Calu3 (cell line): ENCODE measurements at places on chromosomes 2 and 18.

- DNase-seq, result peak; percentile 7
Observed at GRCh38 chr2:69046221-69046662, 33.3 kb downstream of the ANTXR1 start.

DNA sequence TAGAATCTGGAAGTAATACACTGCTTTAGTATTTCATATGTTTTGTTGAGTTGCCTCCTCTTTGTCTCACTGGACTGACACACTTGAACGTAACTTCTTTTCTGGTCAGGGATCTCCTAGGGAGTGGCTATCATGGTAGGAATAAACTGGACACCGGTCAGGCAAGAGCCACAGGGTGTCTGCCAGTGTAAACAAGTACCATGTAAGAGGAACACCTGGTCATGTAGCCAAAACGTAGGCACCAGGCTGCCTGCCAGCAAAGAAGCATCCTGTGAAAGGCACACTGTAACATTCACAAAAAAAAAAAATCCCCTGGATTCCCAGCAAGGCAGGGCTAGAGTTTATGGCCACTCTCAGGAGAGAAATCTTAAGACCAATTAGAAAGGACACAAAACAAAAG is 372.8 kb upstream of the RND3 start:
- DNase-seq, result no peak

DNA sequence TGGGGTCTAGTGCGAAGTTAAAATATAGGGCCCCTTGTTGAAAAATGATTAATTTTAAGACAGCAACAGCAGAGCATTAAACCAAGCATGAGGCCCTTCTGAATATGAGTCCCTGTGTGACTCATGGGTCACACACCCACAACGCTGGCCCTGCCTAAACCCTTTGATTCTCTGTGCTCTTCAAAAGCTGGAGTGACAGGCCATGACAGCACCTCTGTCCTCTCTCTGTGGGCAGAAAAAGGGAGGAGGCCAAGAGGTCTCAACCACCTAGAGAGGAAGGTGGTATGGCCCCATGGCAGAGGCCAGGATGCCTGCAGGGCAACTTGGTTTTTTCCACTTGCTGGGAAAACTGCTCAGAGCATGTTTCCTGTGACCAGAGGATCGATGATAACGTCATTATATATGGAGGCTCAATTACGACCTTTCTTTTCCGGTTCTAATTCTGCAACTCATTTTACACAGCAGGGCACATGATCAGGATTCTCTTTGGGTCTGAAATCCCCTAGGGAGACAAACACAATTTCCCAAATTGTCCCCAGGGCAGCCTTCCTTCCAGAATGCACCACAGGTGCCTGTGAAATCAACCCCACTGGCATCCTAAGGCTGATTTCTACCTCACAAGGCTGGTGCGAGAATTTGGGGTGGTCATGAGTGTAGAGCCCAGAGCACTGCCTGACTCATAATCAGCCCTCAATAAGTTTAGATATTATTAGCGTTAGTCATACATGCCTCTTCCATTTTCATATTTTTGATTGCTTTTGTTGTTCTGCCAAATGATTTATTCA is 102.0 kb upstream of the PPP1CB start:
- peak; percentile 56 for DNase-seq

GRCh38 chr18:40866968-40867367 is 1088.1 kb upstream of the PIK3C3 start:
- DNase-seq, result no peak

GRCh38 chr2:197626965-197627625 is 48.3 kb downstream of the RFTN2 start:
- DNase-seq, result no peak

DNA sequence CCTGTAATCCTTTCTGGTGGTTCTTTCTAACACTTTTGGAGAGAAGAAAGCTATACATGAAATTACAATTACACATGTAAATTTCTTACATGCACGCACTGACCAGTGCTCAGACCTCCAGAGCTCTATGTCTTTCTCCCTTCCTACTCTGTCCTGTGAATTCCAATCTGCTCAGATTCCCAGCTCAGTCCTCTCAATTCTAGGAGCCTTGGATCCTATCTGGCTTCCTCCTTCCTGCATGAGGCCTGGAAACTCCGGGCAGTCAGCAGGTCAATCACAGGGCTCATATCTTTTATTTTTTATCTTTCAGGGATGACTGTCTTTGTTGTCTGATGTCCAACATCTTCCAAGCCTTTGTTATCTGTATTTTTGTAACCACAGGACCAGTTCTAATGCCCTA is 56.0 kb downstream of the NEURL3 start:
- no peak for DNase-seq

GRCh38 chr2:162126111-162126519 is 25.9 kb downstream of the GCG start:
- DNase-seq, result no peak

DNA sequence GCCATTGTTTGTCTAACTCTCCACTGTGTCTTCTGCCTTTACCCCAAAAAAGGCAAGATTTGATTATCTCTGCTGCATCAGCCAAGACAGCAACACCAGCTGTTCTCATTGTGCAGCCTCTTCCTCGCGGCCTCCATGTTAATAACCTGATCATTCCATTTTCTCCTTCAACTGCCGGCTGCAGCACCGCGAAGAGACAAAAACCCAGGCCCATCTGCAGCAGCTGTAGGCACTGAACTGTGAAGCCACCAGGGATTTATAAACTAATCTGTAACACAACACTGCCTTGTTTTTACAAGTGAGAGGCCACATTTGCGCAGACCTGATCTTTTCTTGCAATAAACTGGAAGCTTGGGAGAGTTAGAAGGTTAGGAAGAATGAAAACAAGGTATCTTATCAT is 147.8 kb downstream of the SATB2 start:
- no peak for DNase-seq

DNA sequence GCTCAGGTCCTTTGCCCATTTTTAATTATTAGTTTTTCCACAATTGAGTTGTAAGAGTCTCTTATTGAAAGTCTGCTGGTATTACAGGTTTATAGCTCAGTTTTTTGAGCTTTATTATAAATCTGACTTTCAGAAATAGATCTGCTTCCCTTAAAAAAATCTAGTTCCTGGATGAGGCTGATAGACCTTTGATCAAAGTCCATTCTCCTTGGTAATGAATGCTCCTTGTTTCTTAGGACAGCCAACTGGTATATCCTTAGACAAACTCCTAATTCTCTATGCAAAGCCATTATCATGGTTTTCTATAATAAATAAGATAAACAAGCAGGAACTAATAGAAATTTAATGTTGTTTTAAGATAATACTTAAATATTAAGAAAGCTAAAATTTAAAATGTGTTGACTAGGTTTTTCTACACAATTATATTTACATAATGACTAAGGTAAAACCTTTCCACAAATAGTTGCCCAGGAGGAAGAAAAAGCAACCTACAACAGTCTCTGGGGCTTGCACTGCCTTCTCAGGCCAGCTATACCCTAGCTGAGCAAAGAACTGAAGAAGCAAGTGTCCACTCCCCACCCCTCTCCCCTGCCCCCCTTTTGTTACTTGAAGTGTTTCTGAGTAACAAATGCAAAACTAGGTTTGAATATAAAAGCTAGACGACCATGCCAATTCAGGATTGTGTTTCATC is 16.9 kb downstream of the NT5DC4 start:
- DNase-seq, result no peak

GRCh38 chr2:26578581-26578980 is 62.6 kb downstream of the CIB4 start:
- DNase-seq, result no peak

DNA sequence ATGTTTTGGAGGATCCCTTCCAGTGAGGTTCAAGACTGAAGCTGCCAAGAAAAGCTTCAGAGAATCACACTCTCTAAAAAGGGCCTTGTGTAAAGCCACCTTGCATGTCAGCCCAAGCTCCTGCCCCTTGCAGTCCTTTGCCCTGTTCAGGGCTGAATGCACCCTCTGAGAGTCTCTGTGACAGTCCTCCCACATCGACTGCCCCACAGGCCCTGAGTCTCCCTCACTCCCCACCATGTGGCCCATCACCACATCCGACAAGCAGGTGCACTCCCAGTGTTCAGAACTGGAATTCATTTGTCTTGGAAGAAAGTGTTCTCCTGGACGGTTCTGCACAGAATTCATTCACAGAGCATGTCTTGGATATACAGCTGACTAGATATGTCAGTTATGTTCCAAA is 31.0 kb downstream of the BCL11A start:
- DNase-seq, result no peak

GRCh38 chr2:80365762-80366161 is 61.2 kb upstream of the LRRTM1 start:
- DNase-seq, result no peak

DNA sequence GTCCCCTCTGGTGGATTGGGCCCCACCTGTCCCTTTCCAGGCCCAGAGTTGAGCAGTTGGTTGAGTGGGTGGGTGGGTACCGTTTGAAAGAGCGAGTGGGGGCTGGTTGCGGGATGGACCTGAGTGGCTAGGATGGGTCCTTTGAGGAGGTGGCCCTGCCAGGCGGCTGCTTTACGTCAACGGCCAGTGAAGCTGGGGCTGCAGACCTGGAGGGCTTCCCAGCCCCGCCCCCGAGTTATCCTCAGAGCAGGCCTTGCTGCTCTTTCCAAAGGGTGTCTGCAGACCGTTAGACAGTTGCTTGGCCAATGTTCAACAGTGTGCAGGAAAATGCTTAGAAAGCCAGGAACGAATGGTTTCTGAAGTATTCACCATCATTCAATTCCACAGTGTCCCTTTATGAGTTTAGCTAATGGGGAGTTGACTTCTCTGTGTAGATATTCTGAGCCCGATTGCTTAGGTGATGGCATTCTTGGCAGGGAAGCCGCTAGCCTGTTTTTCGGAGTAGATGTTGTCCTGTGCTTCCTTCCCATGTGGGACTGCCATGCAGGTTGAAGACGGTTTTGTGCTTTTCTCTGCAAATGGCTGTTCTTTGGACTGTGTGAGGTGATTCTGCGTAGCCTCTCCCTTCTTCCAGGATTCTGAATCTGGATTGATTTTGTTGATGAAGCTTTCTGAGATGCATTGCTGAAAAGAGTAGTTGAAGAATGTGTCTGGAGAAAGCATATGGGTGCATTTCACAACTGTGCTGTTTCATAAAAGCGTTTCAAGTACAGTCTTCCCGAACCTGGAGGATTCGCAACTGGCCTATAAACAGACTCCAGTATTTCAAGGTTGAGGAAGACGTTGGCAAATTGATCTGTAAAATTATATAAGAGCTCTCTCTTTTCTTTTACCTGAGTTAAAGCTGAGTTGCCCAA is 45.8 kb downstream of the LDLRAD4 start:
- DNase-seq, result no peak

DNA sequence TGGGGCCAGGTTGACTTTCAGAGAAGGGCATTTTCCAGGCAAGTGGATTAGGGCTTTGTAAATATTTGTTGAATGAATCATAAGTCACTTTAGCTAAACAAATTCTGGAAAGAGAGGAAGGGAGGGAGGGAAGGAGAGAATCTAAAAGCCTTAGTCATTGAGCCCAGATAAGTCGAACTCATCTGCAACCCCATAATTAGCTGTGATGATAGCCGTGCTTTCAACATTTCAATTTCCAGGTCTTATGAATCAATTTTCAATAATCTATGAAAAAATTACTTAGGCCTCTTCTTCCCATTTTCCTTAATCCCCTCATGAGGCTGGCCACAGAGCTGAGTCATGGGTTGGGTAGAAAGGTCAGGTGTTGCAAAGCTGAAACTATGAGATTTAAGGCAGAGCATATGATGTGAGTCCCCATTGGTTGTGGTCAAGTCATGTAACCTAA is 111.9 kb upstream of the MAPRE2 start:
- peak; percentile 25 for DNase-seq

DNA sequence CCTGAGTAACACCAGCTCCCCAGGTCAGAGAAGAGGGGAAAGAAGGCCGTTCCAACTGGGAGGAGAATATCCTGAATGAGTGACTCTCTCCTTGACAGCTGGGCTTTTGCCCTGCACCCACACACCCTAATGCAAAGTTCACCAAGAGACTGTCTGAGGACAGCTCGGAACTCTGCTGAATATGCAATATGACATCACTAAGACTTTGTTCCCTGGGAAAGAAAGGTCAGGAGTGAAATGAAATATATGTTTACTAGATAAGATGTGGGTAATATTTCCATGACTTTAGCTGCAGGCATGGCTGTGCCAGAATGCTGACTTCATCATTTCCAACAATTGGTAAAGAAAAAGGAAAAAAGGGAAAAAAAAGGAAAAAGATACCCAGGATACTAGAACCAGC is 488.2 kb upstream of the RAB6C start:
- no peak for DNase-seq

- DNase-seq, result no peak
Observed at GRCh38 chr2:160842286-160842685, 317.9 kb upstream of the TANK start.

DNA sequence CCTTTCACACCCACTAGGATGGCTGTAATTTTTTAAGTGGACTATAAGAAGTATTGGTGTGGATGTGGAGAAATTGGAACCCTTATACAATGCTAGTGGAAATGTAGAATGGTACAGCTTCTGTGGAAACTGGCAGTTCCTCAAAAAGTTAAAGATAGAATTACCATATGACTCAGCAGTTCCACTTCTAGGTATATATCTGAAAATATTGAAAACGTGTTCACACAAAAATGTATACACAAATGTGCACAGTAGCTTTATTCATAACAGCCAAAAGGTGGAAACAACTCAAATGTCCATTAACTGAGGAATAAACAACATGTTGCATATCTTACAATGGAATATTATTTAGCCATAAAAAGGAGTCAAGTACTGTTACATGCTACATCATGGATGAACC is 17.7 kb downstream of the TANK start:
- DNase-seq, result no peak

- peak; percentile 11 for DNase-seq
Observed at GRCh38 chr2:188978291-188979081, 4.3 kb downstream of the COL3A1 start.

DNA sequence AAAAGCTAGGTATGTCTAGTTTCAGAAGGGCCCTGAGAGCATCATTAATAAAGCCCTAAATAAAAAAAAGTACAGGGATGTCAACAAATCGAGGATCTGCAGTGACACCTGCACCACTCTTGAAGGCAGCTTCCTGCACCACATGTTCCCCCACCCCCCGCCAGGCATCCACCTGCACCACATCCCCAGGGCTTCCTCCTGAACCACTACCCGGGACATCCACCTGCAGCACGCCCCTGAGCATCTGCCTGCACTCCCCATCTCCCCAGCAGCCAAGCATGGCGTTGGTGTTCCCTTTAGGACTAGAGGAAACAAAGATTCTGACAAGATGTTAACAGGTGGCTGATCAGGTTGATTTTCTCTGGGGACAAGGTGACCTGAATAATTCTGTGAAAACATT is 55.2 kb downstream of the DLGAP1 start:
- DNase-seq, result no peak

DNA sequence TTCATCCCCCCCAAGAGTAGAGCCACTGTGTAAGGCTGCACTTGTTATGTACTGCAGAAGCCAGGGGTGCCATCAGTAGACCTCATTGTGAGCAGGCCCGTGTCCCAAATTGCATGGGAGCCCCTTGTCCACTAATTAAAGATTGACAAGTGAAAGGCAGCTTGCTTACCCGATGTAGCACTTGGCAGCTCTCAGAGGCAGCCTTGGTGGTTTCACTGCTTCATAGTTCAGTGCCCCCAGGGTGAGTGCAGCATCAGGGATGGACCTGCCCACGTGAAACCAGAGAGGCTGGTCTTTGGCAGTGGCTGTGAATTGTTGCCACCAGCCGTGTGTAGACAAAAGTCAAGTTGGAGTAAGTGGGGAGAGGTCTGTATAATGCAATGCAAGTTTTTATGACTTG is 13.3 kb downstream of the TUBB6 start:
- DNase-seq, result no peak

GRCh38 chr2:71684226-71685072 is 231.1 kb downstream of the DYSF start:
- no peak for DNase-seq

GRCh38 chr2:18506883-18507509 is 53.5 kb downstream of the RDH14 start:
- no peak for DNase-seq

GRCh38 chr18:63992751-63993150 is 22.9 kb downstream of the SERPINB8 start:
- no peak for DNase-seq
